ENCODE measurements at places on chromosomes 6 and 20.

DNA sequence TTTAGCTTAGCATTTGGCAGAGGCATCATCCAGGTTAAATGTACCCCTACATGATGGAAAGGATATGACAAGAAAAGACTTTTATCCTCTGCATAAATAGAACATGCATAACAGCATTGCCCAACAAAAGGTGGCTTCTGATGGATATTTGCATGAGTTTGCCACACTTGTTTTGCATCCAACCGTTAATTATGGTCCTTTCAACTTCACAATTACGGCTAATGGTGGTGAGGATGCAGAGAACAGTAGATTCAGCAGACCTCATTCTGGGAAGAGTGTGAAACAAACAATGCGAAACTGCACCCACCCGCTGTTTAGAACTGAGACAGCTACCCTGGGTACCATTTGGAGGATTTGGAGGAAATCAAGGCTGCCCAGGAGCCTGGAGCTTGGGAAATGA, 690.9 kb upstream of the CHD6 start:
- no peak for DNase-seq

DNA sequence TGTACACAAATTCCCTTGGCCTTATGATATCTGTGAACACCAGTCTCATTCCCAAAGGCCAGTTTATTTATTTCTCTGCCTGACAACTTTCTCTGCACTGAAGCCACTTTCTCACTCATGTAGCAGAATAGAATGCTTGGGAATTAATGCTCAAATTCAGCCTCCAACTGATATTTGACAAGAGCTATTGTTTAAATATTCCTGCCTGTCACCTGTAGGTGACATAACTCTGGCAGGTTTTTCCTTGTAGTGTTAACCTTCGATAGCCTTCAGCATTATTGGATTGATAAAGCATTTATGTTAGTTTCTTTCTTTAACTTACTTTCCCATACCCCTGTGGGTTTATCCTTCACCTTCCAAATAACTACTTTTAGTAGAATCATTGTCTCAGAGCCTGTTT, 1183.2 kb upstream of the ADGRB3 start:
- DNase-seq, result no peak

DNA sequence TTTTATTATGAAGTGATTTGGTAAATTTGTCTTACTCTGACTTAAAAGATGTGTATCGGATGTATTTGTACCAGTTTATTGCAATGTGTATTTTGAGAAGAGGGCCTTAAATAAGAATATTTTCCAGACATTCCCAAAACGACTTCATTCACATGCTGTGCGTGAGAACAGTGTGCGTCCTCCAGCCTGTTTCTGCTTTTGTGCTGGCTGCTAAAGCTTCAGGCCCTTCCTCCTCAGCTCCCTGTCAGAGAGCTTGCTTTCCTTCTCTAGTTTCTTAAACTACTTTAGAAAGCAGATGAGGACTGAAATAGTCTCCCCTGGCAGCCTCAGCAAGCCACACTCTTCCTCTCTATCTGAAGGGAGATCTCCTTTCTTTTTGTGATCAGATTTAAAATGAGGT, 157.8 kb downstream of the SAMD5 start:
- no peak for DNase-seq

- DNase-seq, result no peak
Observed at GRCh38 chr6:166008441-166009369, 158.9 kb downstream of the TBXT start.

DNA sequence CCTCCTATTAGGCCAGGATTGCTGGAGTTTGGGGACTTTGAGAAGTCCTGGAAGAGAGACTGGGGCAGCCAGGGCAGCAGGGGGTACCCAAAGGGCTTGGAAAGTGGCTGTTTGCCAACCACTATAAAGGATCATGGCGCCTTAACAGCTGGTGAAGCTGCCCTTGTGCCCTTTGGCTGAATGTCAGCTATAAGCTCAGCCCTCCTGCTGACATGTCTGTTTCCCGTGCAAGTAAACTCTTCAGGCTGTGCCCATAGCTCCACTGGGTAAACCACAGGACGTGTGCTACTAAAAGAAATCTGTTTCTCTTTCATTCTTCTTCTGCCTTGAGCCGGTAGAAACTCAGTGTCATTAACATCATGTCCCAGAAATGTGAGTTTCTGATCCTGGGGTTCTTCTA, 97.3 kb downstream of the CAP2 start:
- DNase-seq, result no peak

- DNase-seq, result no peak
Observed at GRCh38 chr20:44701118-44701857, 13.9 kb upstream of the CCN5 start.

- DNase-seq, result no peak
Observed at GRCh38 chr6:20474874-20475542, 59.2 kb upstream of the CDKAL1 start.

DNA sequence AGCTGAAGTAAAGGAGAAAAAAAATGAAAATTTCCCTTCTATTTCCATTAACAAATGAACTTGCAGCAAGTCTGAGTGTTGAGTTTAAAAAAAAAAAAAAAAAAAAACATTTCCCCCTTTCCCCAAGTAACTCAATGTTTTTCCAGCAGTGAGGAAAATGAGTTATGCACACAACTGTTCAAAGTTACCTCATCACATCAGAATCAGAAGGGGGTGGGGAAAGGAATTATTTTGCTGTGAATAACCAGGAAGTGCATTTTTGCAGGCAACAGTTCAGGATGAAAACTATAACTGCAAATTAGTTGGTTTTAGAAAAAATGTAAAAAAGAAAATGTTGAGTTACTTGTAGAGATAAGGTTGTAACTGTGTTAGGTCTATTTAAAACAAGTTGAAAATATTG, 568.9 kb upstream of the CITED2 start:
- DNase-seq, result no peak

DNA sequence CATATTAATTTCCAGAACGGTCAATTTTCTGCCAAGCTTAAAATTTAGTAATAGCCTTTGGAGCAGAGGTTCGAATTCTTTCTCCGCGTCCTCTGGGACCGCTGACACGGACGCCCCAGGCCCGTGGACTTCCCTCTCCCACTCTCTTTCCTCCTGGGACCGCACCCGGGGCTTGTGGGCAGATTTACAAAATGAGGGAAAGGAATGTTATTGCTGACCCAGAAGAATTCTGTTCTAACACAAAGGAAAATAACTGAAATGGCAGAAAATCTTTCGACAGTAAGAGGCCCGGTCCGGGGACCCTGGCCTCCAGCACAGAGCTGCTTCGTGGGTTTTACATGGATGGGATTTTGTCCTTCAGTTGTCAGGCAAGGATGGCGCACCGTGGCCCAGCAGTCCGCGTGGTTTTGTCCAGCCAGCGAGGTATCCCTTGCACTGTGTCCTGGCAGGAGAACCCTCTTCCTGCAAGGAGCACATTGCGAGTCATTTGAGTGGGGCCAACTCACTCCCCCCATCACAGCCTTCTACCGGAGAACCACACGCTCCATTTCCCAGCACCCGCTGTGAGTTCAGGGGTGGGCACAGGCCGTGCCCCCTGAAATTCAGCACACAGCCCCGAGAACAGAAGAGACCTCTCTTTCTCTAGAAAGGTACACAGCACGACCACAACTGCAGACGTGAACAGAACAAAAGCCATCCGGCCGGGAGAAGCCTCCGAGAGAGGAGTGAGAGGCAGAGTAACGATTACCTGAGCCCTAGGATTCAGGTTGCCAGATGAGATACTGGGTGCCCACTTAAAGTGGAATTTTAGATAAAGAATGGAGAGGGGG, 106.0 kb upstream of the AFDN start:
- DNase-seq, result no peak

DNA sequence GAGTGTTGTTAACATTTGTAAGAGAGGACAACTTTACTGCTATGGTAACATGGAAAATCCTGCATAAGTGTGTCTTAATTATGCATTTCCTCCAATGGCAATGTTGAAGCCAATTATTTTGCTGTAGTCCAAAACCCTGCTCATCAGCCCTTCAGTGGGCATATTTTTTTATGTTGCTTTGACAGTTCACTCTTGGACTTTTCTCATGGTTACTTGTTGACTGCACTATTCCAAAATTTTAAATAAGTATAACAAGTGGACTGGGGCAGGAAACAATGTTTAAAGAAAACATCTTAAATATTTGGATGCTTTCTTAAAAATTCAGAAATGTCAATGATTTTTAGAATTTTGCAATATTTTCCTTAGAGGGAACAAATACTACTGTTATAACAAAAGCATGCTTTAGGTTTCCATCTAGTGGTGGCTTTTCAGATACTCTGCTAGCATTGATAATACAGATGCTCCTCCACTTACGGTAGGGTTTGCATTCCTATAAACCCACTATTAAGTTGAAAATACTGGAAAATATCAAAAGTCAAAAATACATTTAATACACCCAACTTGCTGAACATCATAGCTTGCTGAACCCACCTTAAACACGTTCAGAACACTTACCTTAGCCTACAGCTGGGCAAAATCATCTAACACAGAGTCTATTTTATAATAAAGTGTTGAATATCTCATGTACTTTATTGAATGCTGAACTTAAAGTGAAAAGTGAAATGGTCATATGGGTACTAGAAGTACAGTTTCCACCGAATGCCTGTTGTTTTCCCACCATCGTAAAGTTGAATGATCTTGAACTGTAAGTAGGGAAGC, 86.4 kb downstream of the ADGRG6 start:
- peak; percentile 44 for DNase-seq

GRCh38 chr20:19730706-19731105, 27.4 kb upstream of the RIN2 start:
- no peak for DNase-seq

DNA sequence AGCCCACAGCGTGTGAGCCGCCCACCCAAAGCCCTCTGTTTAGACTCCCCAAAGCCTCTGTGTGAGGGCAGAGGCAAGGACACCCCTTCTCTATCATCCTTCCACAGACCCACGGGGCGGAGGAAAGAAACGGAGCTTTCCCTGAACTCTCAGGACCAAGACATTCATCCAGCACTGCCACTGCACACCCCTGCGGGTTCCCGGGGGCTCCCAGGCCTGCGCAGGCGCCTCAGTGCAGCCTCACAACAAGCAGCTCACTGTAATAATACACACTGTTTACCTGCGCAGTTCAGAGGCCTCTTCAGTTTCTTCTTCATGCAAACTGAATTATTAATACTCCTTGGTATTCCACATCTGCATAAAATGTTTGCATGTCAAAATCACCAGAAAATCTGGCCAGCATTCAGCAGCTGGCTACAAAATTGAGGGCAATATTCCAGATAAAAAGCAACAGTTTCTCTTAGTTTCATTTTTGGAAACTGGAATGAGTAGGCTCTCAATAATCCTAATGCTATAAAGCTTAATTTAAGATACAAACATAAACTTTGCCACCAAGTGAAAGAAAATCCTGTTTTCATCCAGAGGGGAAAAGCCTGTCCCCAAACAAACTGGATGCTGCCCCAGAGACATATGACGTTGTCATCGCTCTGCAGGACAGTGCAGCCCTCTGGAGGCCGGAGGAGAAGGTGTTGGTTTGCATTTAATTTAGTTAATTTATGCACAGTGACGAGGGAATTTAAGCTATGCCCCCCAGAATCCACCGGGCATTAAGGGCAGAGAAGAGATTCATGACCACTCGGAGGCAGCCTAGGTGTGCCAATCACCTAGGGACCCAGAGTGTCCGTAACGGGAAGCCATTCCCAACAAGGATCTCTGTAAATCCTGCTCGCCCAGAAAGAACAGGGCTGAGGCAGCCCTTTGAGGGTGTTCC, 45.3 kb downstream of the NINL start:
- no peak for DNase-seq

GRCh38 chr20:54323227-54323734, 115.4 kb downstream of the PFDN4 start:
- DNase-seq, result no peak

DNA sequence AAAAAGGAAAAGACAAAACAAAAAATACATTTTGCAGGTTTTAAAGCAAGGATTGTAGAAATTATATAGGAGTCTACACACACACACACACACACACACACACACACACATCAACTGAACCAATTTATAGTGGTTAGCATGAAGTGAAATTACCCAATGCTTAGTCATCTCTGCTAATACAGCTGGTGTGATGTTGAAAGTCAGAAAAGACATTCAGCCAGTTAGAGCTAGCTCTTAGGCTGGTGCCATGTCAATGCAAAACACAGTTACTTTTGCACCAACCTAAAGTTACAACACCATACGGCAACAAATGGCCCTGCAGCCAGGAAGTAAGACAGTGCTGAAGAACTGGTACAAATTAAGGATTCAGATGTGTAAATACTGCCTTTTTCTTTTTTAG, 15.2 kb downstream of the FAM210B start:
- no peak for DNase-seq
